ENCODE measurements at places on chromosomes 4 and X.

- DNase-seq, result no peak
Observed at GRCh38 chr4:42296196-42296595, 101.1 kb upstream of the SHISA3 start.

DNA sequence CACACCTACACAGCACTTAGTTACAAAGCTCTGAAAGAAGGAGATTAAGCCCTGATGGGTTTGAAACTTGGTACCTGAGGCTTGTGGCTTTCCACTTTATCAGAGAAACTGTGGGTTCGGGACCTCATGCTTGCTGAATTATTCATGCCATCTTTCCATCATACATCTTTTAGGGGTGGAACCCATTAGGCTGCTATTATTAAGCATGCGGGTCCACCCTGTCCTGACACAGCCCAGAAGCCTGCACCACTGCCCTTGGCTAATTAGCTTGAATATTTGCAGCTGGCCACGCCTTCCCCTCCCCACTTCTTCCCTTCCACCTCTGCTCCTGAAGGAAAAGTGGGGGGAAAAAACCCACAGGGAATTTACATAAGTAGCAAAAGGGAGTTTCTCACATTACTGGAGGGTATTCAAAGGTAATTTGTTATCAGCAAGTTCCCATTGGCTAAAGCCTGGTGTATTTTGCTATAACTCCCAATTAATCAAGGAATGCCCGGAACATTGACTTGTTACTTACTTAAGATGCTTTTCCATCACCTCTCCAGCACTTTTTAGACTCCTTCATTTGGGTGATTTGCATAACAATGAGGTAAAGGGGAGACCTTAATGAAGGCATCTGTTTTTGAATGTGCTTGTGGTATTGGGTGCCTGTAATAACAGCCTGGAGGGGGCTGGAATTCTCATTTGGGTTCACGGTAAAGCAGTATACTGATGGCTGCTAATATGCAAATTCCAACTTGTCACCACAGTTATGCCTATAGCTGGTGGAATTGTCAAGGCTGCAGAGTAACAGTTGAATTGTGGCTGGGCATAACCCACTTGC lies 231.7 kb upstream of the GATB start:
- DNase-seq, result no peak

- no peak for DNase-seq
Observed at GRCh38 chr4:61605984-61606383, 405.9 kb downstream of the ADGRL3 start.

GRCh38 chr4:30717208-30718020 lies 2.8 kb upstream of the PCDH7 start:
- DNase-seq, result no peak

- DNase-seq, result no peak
Observed at GRCh38 chr4:97153042-97153441, 990.2 kb downstream of the STPG2 start.

GRCh38 chr4:155608225-155608885 lies 58.3 kb upstream of the GUCY1A1 start:
- no peak for DNase-seq

DNA sequence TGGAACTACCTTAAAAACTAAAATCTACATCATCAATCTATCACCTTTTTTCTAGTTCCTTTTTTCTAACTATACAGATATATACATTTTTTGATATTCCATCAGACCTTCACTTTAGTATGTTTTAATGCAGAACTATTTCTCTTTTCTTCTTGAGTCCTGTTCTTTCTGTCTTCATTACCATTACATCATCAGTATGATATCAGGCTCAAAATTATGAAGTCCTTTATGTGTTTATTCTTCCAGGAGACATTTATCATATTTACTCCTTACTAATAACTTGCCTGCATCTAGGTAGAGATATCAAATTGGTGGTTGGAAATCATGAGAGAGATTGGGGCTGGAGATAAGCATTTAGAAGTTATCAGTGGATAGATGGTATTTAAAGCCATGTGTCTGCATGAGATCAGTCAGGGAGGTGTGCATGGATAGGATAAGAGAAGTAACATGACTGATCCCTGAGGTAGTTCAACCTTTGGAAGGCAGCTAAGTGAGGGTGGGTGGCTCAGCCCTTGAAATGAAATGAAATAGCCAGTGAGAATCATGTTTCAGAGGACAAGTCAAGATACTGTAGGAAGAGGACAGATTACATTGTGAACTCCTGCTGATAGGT lies 43.1 kb downstream of the MRPL1 start:
- no peak for DNase-seq

- DNase-seq, result no peak
Observed at GRCh38 chrX:15274946-15275345, 5.1 kb upstream of the ASB9 start.

DNA sequence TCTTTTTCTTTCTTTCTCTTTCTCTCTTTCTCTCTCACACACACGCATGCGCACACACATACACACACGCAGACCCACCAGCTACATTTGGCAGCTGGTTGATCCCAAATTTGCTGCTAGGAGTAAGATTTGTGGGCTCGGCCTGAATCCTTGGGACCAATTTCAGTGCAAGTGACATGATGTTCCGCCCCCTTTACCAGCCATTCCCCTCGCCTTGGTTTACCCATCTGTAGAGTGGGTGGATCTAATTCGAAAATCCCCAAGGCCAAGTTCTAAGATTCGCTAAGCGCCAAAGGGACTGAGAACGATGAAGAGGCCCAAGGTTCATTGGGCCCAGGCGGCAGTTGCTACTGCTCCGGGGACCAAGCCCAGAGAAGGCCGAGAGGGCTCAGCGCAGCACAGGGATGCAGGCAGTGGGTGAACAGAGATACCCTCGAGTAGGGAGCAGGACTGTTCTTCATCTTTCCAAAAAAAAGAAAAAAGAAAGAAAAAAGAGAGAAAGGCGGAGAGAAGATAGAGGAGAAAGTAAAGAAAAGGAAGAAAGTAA lies 5.8 kb downstream of the NKX3-2 start:
- DNase-seq, result no peak

DNA sequence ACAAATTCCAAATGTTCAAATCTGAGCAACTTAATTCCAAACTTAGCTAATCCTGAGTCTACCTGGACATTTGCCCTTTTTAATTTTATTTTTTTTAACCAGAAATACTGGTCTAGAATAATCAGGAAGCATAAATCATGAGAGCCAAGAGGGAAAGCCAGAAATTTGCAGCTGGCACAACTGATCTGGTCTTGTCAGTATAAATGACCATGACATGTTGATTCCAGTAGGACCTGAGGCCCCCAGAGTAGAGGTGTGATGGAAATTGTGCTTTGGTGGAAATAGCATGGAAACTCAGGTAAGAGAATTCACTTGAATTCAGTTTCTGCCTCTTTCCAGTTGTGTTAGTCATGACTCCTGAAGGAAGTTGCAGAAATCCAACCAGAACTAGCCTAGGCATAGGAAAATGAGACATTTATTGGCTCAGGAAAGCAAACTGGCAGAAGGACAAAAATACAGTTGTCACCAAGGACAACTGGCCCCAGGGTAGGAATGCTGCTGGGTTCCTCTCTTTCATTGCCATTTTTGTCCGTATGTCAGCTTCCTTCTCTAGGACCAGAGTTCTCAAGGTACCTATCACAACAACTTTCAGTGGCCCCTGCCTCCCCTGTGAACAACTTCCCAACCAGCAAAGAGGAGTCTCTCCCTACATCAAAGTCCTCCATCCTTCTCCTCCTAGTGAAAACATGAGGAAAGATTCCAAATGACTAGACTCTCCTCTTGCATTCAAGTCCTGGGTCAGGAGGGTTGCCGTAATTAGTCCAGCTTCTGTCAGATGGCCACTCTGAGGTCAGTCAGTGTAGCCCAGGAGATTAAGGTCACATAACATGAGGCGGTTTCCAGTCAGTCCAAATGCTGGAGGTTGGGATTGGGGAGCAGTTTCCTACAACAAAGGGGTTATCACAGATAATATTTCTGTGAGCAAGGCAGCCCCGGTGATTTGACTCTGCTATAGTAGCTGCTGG lies 29.3 kb upstream of the MYOZ2 start:
- no peak for DNase-seq

- no peak for DNase-seq
Observed at GRCh38 chr4:83179205-83179604, 64.7 kb upstream of the PLAC8 start.

Measured in activated CD4-positive, CD25-positive, alpha-beta regulatory T cell treated with anti-CD3 and anti-CD28 coated beads, Interleukin-2, amount 50 U/mL, for 16 hours (primary cell).